CD4-positive, alpha-beta memory T cell (primary cell): ENCODE measurements at places on chromosomes 1 and 21. TPM values are rescaled to one million over a fixed set of nuclear protein-coding genes. Genes with fewer than 3 reads are reported as not detected.

The SFN gene
- total RNA-seq = 0.76 TPM

- DNase-seq = no peak
Measured at GRCh38 chr1:42723511-42723910, 16.5 kb downstream of the CLDN19 start.

- no peak for DNase-seq
Measured at GRCh38 chr1:111739925-111740765, 950 bp upstream of the INKA2 start.

- no peak for DNase-seq
Measured at GRCh38 chr1:222535455-222535854, 12.4 kb downstream of the HHIPL2 start.

GRCh38 chr1:232578651-232579195, 51.2 kb downstream of the SIPA1L2 start:
- DNase-seq = peak; percentile 55
